HepG2 (cell line): ENCODE measurements at places on chromosomes 3 and 15. TPM values are rescaled to one million over a fixed set of nuclear protein-coding genes. Genes with fewer than 3 reads are reported as not detected.

The B3GALNT1 gene
- total RNA-seq: not detected in 2 replicates

The TMEM207 gene
- not detected in 2 replicates for total RNA-seq

GRCh38 chr3:49664300-49664699 is 9.9 kb upstream of the APEH start:
- H3K27me3 ChIP-seq: no peaks in the 10 kb centered on the region
- no peak overlapping the region for H3K4me3 ChIP-seq
- H3K36me3 ChIP-seq: no peaks in the 10 kb centered on the region

GRCh38 chr15:99153026-99153535 is 48.2 kb downstream of the SYNM start:
- no peaks in the 10 kb centered on the region for H3K27me3 ChIP-seq
- peaks cover 15% of the 10 kb centered on the region for H3K4me1 ChIP-seq
- H3K36me3 ChIP-seq: peaks cover 2% of the 10 kb centered on the region
- H3K27ac ChIP-seq: no peak overlapping the region
- no peak overlapping the region for H3K4me3 ChIP-seq

DNA sequence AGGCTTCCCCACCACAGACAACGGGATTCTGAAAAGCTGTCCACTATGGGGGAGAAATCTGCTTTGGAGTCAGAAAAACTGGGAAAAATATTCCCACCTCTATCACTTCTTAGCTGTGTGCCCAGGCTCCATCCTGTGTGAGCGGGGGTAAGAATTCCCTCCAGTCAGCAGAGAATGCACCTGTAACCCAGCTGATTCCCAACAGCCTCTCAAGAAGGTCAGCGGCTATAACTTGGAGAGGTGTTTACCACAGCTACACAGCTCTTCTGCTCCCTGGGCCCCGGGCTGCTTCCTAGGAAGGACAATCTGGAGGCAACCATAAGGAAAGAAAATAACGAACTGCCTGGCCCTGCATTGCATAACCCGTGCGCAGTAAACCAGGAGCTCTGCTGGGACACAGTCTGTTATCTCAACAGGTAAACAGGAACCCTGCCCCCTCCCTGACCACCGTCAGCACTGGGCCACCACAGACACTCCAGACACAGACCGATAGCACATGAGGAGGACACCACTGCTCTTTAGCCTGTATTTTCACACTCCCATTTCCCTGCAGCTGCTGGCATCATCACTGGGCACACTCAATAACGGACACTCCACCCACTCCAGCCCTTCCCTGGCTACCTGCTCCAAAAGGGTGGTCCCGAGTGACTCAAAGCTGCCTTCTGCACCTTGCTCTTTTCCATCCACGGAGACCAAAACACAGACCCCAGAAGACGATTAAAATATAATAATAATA is 2.1 kb downstream of the RAB43 start:
- no peaks in the 10 kb centered on the region; the same call in 2 of the 3 replicates for H3K27me3 ChIP-seq
- H3K4me3 ChIP-seq: peak overlapping the region; percentile 83
- peak; percentile 86 for DNase-seq
- peaks cover 60% of the 10 kb centered on the region for H3K4me1 ChIP-seq

GRCh38 chr3:105593315-105593714 is 226.6 kb downstream of the ALCAM start:
- no peak for DNase-seq
- no peaks in the 10 kb centered on the region; the same call in 2 of the 3 replicates for H3K27me3 ChIP-seq
- H3K36me3 ChIP-seq: no peaks in the 10 kb centered on the region

GRCh38 chr15:64690578-64691296 is 84.7 kb downstream of the RBPMS2 start:
- H3K36me3 ChIP-seq: peaks cover 6% of the 10 kb centered on the region; the same call in 1 of the 2 replicates
- no peaks in the 10 kb centered on the region for H3K27me3 ChIP-seq
- DNase-seq: no peak
- no peak overlapping the region for H3K27ac ChIP-seq
- no peak overlapping the region for H3K4me3 ChIP-seq
- H3K4me1 ChIP-seq: peaks cover 23% of the 10 kb centered on the region

DNA sequence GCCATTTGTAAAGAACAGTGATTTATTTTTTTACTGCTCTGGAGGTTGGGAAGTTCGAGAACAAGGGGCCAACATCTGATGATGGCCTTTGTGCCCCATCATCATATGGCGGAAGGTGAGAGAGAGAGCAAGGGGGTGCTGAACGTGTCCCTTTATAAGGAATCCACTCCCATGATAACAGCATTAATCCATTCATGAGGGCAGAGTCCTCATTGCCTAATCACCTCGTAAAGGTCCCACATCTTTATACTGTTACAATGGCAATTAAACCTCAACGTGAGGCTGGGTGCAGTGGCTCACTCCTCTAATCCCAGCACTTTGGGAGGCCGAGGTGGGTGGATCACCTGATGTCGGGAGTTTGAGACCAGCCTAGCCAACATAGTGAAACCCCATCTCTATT is 8.3 kb downstream of the IL12A start:
- H3K4me1 ChIP-seq: no peaks in the 10 kb centered on the region
- no peak overlapping the region for H3K27ac ChIP-seq
- H3K36me3 ChIP-seq: no peaks in the 10 kb centered on the region; the same call in 1 of the 2 replicates

DNA sequence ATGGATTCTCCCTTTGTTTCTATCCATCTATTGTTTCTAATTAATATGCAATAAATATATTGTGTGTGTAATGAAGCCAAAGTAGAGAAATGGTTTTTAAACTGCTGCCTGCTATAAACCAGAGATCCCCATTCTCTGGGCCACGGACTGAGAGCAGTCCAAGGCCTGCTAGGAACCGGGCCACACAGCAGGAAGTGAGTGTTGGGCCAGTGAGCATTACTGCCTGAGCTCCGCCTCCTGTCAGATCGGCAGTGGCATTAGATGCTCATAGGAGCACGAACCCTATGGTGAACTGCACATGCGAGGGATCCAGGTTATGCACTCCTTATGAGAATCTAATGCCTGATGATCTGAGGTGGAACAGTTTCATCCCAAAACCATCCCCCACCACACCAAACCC is 85.2 kb upstream of the POMGNT2 start:
- no peak for DNase-seq
- H3K4me3 ChIP-seq: no peak overlapping the region
- 0 out of 3 replicates have a peak, but pooled peaks cover 3% of the 10 kb centered on the region for H3K27me3 ChIP-seq
- H3K36me3 ChIP-seq: no peaks in the 10 kb centered on the region
- H3K27ac ChIP-seq: no peak overlapping the region

GRCh38 chr3:32110233-32110760 is 3.9 kb downstream of the GPD1L start:
- H3K4me3 ChIP-seq: no peak overlapping the region
- peaks cover 45% of the 10 kb centered on the region for H3K4me1 ChIP-seq
- H3K27me3 ChIP-seq: no peaks in the 10 kb centered on the region
- no peak overlapping the region for H3K27ac ChIP-seq

- no peak overlapping the region for H3K27ac ChIP-seq
- no peaks in the 10 kb centered on the region for H3K4me1 ChIP-seq
- H3K36me3 ChIP-seq: no peaks in the 10 kb centered on the region
These were observed 170.5 kb downstream of the KCNAB1 start for GRCh38 chr3:156290924-156291271.

The GRM2 gene
- 0.07 TPM in 1 of 2 replicates, not detected in the other for total RNA-seq

The AGBL1 gene
- not detected in 2 replicates for total RNA-seq

DNA sequence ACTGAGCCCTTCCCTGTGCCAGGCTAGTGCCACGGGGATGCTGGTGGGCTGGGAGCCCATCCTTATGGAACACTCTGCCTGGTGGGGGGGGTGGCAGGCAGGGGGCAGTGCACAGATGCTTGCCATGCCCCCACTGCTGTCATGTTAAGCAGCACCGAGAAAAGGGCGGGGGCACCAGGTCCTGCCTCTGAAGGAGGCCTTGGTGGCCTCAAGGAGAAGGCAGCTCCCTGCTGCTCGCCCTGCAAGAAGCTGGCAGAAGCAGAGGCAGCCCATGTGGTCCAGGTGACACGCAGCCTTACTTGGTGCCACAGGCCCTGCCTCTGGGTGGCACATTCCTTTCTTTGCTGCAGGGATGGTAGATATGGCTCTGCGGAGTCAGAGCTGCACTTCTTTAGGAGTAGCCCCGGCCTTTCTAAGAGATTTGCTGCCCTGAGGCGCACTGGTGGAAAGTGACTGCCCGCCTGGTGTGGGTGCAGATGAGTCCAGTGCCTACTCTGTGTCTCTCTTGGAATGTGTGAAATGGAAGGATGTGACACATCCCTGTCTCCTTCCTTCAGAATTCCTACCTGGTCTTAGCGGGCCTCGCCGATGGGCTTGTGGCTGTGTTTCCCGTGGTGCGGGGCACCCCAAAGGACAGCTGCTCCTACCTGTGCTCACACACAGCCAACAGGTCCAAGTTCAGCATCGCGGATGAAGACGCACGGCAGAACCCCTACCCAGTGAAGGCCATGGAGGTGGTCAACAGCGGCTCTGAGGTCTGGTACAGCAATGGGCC is 145.8 kb downstream of the LRRK1 start:
- H3K27ac ChIP-seq: peak overlapping the region; percentile 59
- H3K4me3 ChIP-seq: no peak overlapping the region

The RNF111 gene
- 12.1 and 16.0 TPM in 2 replicates for total RNA-seq

DNA sequence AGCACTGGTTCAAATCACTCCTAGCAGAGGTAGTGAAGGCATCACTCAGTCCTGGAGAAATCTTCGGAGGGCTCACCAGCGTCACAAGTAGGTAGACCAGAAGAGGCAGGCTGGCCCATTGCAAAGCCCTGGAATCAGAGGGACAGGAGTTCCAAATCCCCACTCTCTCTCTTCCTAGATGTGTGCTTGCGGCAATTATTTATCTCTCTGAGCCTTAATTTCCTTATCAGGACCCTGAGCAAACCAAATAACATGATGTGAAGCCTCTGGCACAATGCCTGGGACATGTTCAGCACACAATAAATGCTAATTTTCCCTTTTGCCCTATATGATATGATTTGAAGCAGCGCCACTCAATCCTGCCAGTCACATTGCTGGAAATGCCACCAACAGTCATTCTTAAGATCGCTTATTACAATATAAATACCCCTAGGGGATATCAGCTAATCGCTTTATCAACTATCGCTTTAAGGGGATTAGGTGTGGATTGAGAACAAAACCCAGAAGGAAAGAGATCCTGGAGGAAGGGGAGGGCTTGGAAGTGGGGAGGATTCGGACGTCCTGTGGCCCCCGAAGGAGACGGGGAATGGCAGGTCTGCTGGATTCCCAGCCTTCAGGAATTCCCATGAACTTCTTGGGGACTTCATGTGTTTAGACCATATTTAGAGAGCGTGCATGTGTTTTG is 59.5 kb upstream of the TSEN2 start:
- no peak overlapping the region for H3K4me3 ChIP-seq
- H3K27me3 ChIP-seq: no peaks in the 10 kb centered on the region
- H3K36me3 ChIP-seq: peaks cover 3% of the 10 kb centered on the region
- H3K4me1 ChIP-seq: peaks cover 40% of the 10 kb centered on the region
- no peak for DNase-seq
- H3K27ac ChIP-seq: no peak overlapping the region

GRCh38 chr3:11655196-11655928 is 11.6 kb upstream of the VGLL4 start:
- peaks cover 17% of the 10 kb centered on the region for H3K4me1 ChIP-seq
- no peak overlapping the region for H3K4me3 ChIP-seq
- H3K36me3 ChIP-seq: no peaks in the 10 kb centered on the region
- no peak overlapping the region for H3K27ac ChIP-seq
- no peak for DNase-seq
- H3K27me3 ChIP-seq: no peaks in the 10 kb centered on the region

DNA sequence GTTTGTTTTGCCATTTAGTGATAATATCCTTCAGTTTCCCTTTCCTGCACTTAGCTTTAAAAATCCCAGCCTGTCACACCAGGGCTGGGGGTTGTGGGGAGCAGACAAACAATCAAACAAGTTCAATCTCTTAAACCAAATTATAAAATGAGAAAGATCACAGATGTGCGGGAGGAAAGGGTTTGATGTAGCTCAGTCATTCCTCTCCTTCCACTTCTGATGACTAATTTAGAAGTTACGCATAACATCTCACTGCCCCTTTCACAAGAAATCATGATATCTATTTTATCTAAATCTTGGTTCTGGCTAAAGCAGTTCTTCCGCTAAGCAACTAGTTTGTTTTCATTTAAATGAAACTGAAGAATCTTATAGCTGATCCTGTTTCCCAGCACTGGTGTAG is 34.1 kb upstream of the ATG7 start:
- H3K4me3 ChIP-seq: no peak overlapping the region
- no peak overlapping the region for H3K27ac ChIP-seq
- no peaks in the 10 kb centered on the region for H3K4me1 ChIP-seq
- H3K36me3 ChIP-seq: no peaks in the 10 kb centered on the region

GRCh38 chr3:129608087-129608935 is 1.8 kb upstream of the PLXND1 start:
- H3K4me3 ChIP-seq: no peak overlapping the region
- no peaks in the 10 kb centered on the region for H3K36me3 ChIP-seq
- H3K27ac ChIP-seq: no peak overlapping the region
- H3K27me3 ChIP-seq: no peaks in the 10 kb centered on the region; the same call in 2 of the 3 replicates
- no peak for DNase-seq

GRCh38 chr15:39631357-39631756 is 50.5 kb downstream of the THBS1 start:
- H3K36me3 ChIP-seq: no peaks in the 10 kb centered on the region
- peaks cover 30% of the 10 kb centered on the region for H3K4me1 ChIP-seq
- no peak for DNase-seq
- H3K27ac ChIP-seq: no peak overlapping the region
- no peak overlapping the region for H3K4me3 ChIP-seq
- no peaks in the 10 kb centered on the region for H3K27me3 ChIP-seq

GRCh38 chr15:62498712-62499111 is 333.6 kb upstream of the C2CD4B start:
- DNase-seq: peak; percentile 70
- H3K27me3 ChIP-seq: no peaks in the 10 kb centered on the region
- no peak overlapping the region for H3K4me3 ChIP-seq
- peak overlapping the region; percentile 36 for H3K27ac ChIP-seq
- no peaks in the 10 kb centered on the region for H3K36me3 ChIP-seq
- peaks cover 76% of the 10 kb centered on the region for H3K4me1 ChIP-seq

DNA sequence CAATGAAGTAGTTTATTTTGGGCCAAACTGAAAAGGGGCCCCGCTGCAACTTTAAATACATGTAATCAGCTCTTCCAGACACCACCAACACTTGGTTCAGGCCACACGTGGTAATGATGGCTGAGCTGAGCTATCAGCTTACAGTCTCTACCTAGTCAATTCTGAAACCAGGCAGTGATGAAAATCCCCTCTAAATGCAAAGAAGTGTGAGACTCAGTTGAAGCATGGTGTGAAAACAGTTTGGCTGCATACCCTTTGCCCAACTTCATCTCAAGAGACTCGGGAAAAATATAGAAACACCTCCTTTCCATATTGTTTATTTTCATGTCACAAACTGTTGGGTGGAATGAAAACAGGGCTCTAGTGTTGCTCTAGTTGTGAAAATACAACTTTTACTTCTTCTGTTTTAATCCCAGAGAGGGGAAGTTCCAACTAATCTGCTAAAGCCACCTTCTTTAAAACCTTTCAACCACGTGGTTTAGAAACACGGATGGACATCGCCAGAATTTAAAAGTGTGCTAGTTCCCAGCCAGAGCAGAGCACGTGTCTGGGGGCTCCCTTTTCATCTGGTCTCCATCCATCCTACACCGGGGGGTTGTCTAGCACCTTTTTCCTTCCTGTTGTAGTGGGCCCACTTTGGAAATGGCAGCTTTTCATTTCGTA is 229.1 kb downstream of the EPHB1 start:
- no peak for DNase-seq
- no peak overlapping the region for H3K4me3 ChIP-seq
- no peaks in the 10 kb centered on the region for H3K36me3 ChIP-seq
- no peak overlapping the region for H3K27ac ChIP-seq
